Pancreas (tissue), 10 donors: ENCODE measurements at places on chromosomes 16 and 17. TPM values are rescaled to one million over a fixed set of nuclear protein-coding genes. Genes with fewer than 3 reads are reported as not detected.

- H3K4me3 ChIP-seq = no peak overlapping the region
- no peak overlapping the region for H3K27ac ChIP-seq
- H3K27me3 ChIP-seq = no peaks in the 10 kb centered on the region
Observed at GRCh38 chr17:70190959-70191805, 21.9 kb downstream of the KCNJ2 start.

DNA sequence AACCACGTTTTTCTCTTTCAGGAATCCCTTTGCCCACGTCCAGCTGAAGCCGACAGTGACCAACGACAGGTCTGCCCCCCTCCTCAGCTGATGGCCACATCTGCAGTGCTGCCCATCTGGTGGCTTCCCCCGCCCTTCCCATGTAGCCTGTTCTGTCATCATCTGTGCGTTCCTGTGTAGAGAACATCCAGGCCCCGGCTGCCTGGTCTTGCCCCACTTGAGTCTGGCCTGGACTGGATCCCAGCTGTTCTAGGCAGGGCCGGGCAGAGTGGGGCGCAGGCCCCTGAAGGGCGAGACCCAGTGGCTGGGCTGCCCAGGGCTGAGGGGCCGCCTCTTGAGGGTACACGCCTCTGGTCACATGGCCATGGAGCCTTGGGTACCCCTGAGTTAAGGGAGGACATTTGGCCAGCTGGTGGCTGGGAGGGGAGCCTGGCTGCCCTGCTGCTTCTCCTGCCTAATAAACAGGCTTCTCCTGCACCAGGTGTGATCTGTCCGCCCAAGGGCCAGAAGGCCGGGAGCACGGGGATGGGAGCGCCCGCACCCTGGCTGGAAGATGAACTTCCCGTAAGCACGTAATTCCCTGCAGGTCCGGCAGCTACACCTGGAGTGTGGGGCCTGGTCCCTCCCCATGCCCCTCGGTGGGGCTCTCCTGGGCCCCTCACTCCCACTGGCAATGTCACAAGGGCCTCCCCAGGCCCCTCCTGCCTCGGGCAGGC, 49.4 kb upstream of the PVALEF start:
- H3K27ac ChIP-seq = no peak overlapping the region
- no peak for DNase-seq
- H3K27me3 ChIP-seq = no peaks in the 10 kb centered on the region
- H3K4me1 ChIP-seq = no peaks in the 10 kb centered on the region
- H3K36me3 ChIP-seq = no peaks in the 10 kb centered on the region
- H3K4me3 ChIP-seq = no peak overlapping the region

DNA sequence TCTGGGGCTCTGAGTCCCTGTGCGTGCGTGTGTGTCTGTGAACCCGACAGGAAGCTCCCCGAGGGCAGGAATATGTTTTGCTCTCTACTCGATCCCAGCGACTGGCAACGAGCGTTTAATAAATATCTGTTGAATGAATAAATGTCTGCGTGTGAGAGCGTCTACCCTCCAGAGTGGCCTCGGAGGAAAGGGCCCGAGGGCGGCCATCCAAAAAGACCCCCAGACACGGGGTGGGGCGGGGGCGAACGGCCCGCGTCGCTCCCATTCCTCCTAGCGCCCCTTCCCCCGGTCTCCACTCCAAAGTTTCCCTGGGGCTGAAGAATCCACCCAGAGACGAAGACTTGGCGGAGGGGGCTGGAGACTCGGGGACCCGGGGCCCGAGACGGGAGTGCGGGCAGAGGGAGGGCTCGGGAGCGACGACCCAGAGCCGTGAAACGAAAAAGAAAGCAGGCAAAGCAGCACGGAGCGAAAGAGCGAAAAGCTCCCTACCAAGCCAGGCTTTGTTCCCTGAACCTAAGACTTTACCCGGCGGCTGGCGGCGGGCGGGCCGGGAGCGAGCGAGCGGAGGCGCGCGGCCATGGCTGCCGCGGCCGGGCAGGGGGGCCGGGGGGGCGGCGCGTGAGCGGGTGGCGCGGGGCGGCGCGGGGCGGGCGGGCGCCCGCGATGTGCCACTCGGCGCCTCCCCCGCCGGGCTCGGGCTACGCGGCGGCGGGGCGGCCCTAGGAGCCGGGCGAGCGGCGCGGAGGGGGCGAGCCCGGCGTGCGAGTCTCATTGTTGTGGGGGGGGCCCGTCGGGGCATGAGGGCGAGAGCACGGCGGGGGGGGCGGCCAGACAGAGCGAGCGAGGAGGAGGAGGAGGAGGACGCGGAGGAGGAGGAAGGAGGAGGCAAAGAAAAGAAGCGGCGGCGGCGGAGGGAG, at the start of gene MLLT6:
TSS of gene MLLT6 (plus strand) at position 668 of the 917 bp plus-strand sequence. CDS start 360 bp downstream, outside the sequence.
- H3K27me3 ChIP-seq = no peaks in the 10 kb centered on the region
- peak within 1 kb of the TSS; percentile 93 for H3K27ac ChIP-seq
- peaks cover 9% of the 10 kb centered on the region for H3K4me1 ChIP-seq
- peak within 1 kb of the TSS; percentile 71 for H3K4me3 ChIP-seq

DNA sequence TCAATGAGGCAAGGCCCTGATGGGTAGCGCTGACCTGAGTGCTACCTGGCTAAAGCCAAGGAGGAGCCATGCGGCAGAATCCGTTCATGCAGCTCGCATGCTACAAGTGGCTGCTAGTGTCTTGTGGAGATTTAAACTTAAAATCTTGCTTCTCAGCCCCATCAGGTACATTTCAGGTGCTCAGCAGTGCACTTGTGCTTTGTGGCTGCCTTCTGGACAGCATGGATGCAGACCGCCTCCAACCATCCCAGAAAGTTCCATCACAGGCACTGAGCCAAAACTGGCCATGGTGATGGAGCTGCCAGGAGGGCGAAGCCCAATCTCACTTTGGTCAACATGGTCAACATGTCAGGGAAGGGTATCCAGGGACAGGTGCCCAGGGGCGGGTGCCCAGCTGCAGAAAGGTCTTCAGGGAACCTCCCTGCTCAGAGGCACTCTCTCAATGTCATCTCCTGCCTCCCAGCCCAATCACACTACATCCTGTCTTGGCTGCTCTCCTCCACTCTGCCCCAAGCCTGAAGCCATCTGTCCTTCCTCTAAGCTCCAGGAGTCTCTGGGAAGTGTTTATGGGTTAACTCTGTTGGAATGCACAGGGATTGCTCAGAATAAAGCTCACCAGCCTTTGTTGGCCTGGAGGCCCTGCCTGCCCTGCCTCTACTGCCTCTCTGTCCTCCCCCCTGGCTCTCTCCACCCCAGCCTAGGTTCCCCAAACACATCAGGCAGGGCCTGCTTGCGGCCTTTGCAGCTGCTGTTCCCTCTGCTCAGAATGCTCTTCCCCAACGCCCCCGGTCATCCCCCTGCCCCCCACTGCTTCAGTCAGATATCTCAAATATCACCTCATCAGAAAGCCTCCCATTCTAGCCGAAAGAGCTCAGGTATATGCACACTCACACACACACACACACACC, 18.3 kb upstream of the TNFRSF13B start:
- no peaks in the 10 kb centered on the region for H3K4me1 ChIP-seq
- no peaks in the 10 kb centered on the region for H3K36me3 ChIP-seq
- H3K27ac ChIP-seq = no peak overlapping the region
- no peaks in the 10 kb centered on the region for H3K27me3 ChIP-seq
- DNase-seq = no peak

DNA sequence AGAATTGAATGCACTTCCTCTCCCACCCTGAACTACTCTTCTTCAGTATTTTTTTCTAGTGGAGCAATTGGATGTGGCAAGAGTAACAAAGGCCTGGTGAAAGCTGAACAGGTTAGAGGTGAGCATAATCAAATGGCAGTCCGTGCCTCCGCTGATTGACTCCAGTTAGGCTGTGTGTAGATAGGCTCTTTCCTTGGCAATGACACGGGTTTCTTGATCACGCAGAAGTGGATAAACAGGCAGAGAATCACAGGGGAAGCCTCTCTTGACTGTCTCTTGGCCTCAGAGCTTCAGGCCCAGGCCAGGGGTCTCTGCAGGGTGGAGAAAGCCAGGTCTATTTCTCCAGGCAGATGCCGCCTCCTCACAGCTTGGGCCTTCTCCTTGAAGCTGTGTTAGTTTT, 4.2 kb downstream of the CD300LB start:
- H3K4me3 ChIP-seq = no peak overlapping the region
- H3K36me3 ChIP-seq = no peaks in the 10 kb centered on the region
- no peaks in the 10 kb centered on the region for H3K4me1 ChIP-seq
- DNase-seq = no peak

GRCh38 chr17:12665263-12666210, at the start of gene MYOCD:
MYOCD (plus strand) TSS chr17:12665890; CDS start chr17:12666189, 299 bp downstream.
- DNase-seq = peak; percentile 51
- no peaks in the 10 kb centered on the region for H3K4me1 ChIP-seq
- no peak within 1 kb of the TSS for H3K27ac ChIP-seq
- no peaks in the 10 kb centered on the region for H3K27me3 ChIP-seq
- no peaks in the 10 kb centered on the region for H3K36me3 ChIP-seq

Gene NUP93
- 25.4 TPM for total RNA-seq

DNA sequence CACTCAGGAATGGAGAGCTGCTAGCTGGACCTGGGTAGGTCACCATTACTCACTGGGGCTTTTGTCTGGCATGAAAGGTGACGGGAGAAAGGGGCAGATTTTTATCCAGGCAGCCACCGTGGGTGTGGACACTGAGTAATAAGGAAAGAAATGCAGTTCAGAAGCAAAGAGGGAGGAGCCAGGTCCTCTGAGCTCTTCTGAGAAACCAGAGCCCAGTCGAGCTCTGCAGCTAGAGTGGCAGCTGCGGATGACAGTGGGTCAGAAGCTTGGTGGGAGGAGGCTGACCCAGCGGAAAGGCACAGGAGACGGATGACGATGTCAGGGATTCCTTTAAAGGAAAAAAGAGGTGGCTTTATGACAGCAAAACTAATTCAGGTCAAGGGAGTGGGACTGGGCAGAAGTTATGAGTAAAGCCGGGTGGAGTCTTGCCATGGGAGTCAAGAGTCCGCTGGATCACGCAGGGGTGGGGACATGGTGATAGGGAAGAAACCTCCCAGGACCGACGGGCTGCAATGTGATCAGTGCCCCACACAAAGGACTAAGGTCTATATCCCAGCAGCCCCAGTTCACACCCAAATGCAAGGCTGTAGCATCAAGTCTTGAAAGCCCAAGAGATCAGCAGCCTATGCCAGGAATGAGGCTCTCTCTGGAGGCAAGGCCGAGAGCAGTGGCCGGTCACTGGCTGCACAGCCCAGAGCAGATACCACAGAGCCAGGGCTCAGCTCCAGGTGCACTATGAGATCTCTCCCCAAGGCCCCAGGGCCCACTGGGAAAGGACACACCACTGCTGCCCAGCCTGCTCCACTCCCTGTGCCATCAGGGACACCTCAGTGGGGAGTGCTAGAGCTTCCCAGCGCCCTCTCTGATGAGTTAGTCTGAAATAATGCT, 6.3 kb upstream of the MNT start:
- peak; percentile 25 for DNase-seq
- H3K4me1 ChIP-seq = peaks cover 47% of the 10 kb centered on the region
- no peaks in the 10 kb centered on the region for H3K27me3 ChIP-seq
- no peaks in the 10 kb centered on the region for H3K36me3 ChIP-seq
- no peak overlapping the region for H3K4me3 ChIP-seq

GRCh38 chr17:1179112-1179817, 516 bp downstream of the ABR start:
- DNase-seq = peak; percentile 70
- H3K4me1 ChIP-seq = peaks cover 4% of the 10 kb centered on the region
- H3K36me3 ChIP-seq = no peaks in the 10 kb centered on the region
- no peaks in the 10 kb centered on the region for H3K27me3 ChIP-seq
- no peak overlapping the region for H3K27ac ChIP-seq

DNA sequence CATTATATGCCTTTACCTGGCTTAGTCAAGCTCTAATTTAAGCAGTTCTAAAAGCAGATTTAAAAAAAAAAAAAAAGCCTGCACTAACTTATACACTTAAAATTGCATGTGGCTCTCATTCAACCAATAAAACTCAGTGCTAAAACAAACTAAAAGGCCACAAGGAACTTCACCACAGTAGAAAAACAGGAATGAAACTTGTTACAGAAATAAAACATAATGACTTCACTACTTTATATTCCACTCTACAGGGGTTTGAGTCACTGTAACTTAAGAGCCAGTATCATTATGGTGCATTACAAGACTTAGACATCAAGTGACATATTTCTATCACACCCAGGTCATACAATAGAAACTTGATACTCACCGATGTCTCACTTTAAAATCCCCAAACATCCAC, 11.1 kb downstream of the CA10 start:
- H3K27me3 ChIP-seq = no peaks in the 10 kb centered on the region
- DNase-seq = no peak
- no peak overlapping the region for H3K27ac ChIP-seq
- H3K4me3 ChIP-seq = no peak overlapping the region

DNA sequence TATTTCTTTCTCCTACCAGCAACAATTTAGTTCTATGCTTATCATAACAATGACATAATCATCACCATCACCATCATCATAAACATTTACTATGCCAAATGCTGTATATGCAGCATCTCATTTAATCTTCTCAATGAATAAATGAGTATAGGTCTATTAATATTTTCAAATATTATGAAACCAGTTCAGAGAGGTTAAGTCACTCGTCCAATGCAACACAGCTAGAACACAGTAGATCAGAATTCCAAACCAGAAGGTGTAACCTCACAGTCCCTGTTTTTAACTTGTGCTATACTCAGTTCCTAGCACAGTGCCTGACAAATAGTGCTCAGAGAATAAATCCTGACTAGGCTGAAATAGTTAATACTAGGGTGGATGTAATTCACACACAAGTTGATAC, 314.8 kb downstream of the XYLT1 start:
- no peaks in the 10 kb centered on the region for H3K4me1 ChIP-seq
- DNase-seq = no peak
- no peaks in the 10 kb centered on the region for H3K27me3 ChIP-seq
- H3K36me3 ChIP-seq = no peaks in the 10 kb centered on the region
- no peak overlapping the region for H3K4me3 ChIP-seq
- no peak overlapping the region for H3K27ac ChIP-seq

DNA sequence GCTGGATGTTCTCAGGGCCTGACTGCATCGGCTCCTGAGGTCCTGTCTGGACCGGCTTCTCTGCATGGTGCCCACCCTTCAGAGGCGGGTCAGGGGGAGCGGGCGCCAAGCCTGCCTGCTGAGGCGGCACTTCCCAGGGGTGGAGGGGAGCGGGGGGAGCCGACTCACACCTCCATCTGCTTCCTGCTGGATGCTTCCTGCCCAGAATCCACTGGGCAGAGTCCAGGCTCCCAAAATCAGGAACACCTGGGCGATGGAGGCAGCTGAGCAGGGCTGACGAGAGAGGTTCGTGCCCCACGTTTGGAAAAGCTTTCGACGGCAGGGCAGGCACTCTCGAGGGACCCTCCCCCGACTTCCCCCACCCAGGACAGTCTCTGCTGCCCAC, 42.2 kb downstream of the TIMM22 start:
- H3K27ac ChIP-seq = peak overlapping the region; percentile 70
- H3K4me1 ChIP-seq = no peaks in the 10 kb centered on the region
- DNase-seq = no peak
- H3K27me3 ChIP-seq = no peaks in the 10 kb centered on the region

DNA sequence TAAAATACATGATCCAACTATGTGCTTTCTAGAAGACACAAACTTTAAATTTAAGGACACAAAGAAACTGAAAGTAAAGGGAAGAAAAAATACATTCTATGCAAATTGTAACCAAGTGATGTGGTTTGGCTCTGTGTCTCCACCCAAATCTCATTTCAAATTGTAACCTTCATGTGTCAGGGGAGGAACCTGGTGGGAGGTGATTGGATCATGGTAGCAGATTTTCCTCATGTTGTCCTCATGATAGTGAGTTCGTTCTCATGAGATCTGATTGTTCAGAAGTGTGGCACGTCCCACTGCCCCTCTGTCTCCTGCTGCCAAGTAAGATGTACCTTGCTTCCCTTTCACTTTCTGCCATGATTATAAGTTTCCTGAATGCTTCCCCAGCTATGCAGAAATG, 15.0 kb downstream of the OR1A1 start:
- no peak overlapping the region for H3K27ac ChIP-seq
- no peaks in the 10 kb centered on the region for H3K36me3 ChIP-seq
- no peaks in the 10 kb centered on the region for H3K27me3 ChIP-seq
- no peak overlapping the region for H3K4me3 ChIP-seq
